HuH-7 (cell line): ENCODE measurements at places on chromosomes 16 and 17.

DNA sequence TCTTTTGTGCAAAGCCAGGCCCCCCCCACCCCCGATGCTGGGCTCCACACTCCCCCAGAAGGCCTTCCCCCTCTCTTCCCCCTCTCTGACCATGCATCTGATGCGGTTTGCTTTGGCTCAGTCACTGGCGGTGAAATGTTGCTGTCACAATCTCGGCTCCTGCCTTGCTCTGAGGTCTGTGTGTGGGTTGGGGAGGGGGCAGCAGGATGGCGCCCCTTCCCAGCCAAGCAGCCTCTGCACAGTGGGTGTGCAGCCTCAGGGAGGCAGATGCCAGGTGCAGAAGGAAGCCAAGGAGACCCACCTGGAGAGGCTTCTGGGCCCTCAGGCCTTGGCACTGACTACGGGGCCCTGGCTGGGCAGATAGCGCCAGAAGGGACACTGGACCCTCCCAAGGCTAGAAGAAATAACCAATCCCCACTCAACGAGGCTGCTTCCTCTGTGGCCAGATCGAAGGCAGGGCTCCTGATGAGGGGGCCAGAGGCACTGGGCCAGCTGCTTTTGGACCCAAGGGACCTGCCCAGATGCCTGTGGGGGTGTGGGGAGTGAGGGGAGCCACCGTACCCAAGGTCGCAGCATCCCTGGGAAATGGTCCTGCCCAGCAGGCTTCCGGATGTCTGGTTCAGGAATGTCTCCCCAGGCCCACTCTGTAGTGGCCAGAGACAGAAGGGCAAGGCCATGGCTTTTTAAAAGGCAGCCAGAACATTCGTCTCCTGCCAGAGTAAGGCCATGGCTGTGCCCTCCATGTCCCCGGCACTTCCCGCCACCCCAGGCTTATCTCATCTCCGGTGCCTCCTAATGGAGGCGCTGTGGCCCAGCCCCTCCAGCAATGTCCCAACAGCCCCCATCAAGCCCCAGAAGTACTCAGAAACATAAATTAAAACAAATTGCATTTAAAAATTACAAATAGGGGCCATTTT, 43.4 kb upstream of the SLC38A10 start:
- DNase-seq: no peak

DNA sequence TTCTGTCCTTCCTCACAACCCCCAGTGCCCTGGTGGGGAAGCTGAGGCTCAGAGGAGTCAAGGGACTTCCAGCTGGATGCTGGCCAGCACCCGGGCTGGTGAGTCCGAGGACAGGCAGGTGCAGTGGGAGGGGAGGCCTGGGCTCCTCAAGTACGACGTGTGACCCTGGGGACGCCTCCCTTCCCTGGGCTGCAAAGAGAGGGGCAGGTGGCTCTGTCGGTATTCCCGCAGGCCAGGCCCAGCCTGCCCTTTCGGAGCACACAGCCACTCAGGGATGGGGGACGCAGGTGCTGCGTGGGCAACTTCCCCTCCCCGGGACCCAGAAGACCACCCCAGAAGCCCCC, 33.1 kb upstream of the PVALEF start:
- no peak for DNase-seq

GRCh38 chr16:55047331-55047730, 116.7 kb downstream of the IRX5 start:
- no peak for DNase-seq

DNA sequence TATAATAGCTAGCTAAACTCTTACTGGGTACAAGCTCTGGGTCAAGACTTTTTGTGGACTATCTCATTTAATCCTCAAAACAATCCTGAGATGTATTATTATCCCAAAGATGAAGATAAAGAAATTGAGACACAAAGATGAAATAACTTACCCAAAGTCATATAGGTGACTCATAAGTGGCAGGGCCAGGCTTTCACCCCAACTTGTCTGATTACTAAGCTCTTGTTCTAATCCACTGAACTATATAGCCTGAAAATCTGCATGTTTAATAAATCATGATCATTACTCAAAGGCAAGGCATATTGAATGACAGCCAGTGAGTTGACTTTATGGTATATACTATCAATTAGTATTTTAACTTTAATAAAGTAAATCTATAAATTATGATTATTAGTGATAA, 77.4 kb downstream of the SKAP1 start:
- DNase-seq: no peak

DNA sequence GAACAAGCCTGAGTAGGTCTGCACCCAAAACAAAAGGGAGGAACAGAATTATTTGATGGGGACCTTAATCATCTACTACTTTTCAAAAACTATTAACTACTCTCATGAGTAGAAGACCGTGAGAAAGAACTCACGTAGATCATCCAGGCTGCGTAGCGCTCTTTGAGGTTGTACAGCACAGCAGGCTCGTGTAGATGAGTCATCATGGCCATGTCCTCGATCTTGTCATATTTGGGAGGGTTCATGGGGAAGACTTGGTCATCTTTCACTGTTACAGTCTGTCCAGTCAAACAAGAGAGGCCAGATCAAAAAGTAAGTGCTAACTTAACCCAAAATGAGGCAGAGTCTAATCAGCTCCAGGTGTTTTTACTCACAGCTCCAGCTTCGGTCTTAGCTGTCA, 2.3 kb downstream of the MYH1 start:
- DNase-seq: no peak

DNA sequence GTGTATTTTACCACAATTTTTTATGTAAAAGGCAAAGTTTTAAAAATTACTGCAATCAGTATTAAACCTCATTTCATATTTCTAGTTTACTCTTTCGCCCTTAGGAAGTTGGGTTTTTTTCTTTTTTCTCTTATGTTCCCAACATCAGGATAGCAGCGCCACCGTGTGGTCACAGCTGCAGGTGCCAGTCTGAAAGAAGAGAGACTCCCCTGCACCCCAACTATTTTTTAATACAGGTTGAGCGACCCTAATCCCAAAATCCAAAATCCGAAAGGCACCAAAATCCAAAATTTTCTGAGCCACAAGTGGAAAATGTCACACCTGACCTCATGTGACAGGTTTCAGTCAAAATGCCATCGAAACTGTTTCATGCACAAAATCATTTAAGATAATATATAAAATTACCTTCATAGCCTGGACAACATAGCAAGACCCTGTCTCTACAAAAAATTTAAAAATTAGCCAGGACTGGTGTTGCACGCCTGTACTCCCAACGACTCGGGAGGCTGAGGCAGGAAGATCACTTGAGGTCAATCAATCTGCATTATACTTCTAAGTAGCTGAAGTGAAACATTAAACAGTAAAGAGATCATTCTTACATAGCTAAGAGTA, 21.8 kb upstream of the ASGR2 start:
- DNase-seq: no peak

GRCh38 chr17:61404913-61405685, 5.5 kb downstream of the TBX2 start:
- DNase-seq: no peak

DNA sequence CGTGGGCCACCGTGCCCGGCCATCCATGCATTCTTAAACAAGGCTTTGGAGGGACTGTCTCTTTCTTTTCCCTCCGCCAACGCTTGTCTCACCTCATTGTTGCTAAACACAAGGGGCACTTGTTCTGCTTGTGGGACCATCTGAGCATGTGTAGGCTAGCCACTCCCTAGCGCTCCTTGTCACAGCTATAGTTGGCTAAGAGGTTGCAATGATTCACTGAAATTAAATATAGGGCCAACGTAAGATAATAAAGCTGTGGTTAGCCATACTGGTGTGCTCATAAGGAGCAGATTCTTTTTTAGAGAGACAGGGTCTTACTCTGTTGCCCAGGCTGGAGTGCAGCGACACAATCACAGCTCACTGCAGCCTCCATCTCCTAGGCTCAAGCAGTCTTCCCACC, 41.2 kb downstream of the KIAA0513 start:
- no peak for DNase-seq

- no peak for DNase-seq
Observed at GRCh38 chr16:53912155-53912554, 208.2 kb downstream of the FTO start.

- no peak for DNase-seq
Observed at GRCh38 chr16:27223701-27224100, 20.4 kb downstream of the KDM8 start.

DNA sequence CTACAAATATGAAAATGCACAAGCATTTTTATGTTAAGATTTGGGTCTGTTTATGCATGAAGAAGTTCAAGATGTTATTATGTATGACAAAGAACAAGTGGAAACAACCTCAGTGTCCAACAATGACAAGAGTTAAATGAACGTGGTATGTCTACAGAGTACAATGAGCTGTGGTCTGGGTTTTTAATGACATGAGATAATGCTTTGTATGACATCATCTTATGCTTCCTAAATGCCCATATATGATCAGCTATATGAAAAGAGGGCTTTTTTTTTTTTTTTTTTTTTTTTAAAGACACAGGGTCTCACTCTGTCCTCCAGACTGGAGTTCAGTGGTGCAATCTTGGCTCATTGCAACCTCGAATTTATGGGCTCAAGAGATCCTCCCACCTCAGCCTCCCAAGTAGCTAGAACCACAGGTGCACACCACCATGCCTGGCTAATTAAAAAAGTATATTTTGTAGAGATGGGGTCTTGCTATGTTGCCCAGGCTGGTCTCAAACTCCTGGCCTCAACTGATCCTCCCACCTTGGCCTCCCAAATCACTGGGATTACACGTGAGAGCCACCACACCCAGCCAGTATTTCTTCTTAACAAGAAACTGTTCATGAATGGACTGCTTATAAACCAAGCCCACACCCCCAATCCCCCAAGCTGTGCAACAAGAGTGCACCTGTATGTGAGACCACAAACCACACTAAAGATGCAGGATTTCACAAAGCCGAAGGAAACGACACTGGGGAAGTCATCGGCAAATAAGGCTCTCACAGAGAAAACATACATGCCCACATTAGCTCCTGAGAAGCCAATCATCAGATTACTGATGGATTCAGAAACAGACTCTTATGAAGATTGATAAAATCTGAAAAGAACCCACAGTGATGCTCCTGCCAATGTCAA, 114.5 kb downstream of the CPPED1 start:
- DNase-seq: no peak

- no peak for DNase-seq
Observed at GRCh38 chr17:67469208-67469980, 92.3 kb downstream of the PITPNC1 start.

- DNase-seq: no peak
Observed at GRCh38 chr17:27424516-27424915, 31.7 kb upstream of the KSR1 start.

GRCh38 chr17:77558846-77559626, 399.5 kb upstream of the TNRC6C start:
- DNase-seq: no peak

DNA sequence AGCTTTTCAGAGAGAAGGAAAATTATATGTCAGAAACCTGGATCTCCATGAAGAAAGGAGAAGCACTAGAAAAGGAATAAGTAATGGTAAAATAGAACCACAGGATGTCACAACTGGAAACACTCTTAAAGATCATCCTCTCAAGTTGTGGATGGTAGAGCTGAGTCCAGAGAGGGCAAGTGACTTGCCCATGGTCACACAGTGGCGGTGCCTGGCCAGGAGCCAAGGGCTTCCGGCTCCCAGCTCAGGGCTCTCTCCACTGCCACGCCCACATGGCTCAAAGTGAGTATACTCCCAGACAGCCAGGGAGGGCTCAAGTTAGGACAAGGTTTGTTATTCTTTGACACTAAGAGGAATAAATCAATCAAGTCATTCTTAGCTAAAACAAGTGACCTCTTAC, 159.8 kb downstream of the COPRS start:
- no peak for DNase-seq

DNA sequence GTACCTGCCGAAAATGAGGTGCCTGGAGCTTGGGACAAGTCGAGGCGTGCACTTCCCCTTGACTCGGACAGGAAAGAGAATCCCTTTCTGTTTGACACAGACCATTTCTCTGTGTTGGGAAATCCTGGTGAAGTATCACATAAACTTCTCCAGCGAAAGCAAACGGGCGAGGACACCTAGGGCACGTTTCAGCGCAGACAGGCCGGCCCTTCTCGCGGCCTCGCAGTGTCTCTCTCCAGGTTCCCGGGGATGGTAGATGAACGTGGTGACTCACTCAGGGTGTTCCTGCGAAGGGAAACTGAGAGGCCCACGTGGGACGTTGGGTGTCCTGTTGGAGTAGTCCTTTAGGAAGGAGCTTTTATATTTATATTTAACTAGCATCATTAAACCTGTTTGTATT, 36.3 kb upstream of the ZNF750 start:
- no peak for DNase-seq

- DNase-seq: no peak
Observed at GRCh38 chr17:4505187-4505586, 6.5 kb downstream of the SPNS2 start.

DNA sequence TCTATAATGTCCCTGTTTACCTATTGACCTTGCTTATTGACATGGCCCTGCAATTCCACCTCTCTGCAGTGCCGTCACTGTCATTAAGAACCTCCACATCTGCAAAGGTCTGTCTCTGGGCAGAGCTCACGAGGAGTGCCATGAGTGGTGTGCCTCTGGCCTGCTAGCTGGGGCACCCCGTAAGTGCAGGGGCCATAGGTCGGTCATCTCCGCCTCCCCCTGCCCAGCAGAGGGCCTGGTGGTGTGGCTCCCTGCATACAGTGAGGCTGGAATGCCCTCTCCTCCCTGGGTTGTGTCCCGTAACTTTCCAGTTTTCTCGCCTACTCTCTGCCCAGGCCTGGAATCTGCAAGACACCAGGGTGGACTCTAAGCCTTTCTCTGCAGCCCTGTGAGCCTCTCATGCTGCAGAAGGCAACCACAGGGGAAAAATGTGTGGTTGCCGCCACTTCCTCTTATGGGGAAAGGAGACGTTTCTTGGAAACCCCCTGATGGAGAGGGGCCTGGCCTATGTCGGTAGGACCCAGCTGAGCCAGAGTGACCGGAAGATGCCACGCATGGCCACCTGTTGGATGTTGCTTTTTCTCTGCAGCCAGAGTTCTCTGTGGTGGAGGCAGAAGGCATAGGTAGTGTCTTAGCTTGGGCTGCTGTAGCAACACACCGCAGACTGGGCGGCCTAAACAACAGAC, 2.7 kb upstream of the SNX20 start:
- no peak for DNase-seq

DNA sequence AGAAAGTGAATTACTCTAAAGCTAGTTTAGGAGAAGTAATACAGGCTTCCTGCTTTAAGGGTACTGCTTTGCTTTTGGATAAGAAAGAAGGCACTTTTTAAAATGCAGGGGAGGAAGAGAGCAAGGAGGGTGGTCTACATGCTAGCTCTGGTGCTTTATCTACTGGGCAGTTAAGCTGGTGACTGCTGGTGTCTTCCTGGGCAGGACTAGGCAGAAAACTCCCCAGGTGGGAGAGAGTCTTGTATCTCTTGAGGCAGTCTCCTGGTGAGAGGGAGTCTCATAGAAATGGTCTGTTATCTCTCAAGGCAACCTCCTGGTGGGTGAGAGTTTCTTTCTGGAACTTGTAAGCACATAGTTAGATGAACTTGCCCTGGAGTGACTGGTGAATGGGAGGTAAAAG, 953.9 kb upstream of the GOT2 start:
- DNase-seq: no peak
